ENCODE measurements at places on chromosomes 1 and 21.

DNA sequence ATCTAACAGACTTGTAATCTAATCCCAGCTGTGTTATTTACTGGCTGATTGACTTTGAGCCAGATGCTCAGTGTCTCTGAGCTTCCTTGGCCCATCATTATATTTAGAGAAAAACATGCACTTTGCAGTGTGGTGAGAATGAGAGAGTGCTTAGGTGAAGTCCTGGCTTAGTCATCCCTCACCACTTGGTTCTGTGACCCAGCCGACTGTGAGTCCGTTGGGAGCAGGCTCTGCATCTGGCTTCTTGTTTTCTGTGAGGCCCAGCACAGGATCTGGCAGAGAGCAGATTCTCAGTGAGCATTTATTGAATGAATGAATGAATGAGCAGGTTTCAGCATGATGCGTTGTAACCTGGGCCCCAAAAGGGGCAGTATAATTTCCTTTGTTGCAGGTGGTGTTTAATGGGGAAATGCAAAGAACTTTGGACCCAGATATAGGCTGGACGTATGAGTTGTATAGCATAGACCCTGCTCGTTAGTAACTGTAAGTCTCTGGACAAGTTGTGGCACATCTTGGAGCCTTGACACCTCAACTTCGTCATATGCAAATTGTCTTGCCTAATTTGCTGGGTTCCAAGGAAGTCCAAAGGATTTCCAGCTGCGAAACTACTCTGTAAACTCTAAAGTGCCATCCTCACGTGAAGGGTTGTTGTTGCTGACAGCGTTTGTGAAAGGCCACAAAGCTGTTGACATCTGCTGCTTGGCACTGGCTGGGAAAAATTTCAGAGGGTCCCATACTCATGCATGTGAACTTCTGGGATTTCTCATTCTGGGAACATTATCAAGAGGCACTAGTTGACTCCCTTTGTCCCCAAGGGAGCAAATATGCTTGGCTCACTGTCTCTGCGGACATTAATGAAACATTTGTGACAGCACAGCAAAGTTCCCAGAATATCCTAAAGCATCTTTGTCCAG is 138.8 kb upstream of the USP24 start:
- DNase-seq = no peak

DNA sequence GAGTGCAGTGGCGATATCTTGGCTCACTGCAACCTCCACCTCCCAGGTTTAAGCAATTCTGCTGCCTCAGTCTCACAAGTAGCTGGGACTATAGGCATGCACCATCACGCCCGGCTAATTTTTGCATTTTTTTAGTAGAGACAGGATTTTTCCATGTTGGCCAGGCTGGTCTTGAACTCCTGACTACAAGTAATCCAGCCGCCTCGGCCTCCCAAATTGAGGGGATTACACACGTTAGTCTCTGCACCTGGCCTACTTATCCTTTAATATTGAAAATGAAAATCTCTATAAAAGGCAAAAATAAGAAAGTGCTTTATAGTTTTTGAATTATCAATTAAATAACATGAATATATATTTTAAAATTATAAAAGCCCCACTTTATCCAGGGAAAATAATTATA is 190.6 kb downstream of the DPYD start:
- no peak for DNase-seq

DNA sequence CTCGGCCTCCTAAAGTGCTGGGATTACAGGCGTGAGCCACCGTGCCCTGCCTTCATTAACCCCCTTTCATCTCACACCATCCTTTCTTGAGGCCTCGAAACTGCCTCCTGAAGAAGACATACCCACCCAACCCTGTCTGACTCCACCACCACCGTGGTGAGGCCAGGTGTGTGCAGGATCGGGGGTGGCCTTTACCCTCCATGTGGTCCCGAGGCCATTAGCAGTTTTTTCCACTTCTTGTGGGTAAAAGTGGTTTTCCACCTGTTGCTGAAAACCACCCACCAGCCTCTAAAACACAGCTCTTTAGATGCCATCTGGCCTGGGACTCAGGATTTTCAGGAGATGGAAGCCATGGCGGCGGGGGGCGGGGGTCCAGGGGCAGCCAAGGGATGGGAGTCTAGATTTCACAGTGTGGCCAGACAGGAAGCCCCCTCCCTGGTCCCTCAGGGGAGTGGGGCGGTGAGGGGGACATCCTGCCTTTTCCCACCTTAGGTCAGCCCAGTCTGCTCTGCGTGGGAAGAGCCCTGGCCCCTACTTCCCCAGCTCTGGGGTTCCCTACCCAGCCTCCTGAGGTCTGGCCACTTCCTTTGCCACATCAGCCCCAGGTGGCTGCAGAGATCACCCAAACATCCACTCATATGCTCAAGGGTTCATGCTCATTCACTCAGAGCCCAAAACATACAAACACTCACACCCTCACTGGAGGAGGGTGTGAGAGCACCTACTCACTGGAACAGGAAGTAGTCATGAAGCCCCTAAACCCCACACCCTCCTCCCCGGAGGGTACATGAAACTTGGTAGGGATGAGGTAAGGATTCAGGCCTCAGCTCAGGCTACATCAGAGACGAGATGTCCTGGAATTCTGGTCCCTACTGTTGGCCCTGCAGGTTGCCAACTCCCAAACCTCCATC is 2.3 kb downstream of the FGR start:
- peak; percentile 33 for DNase-seq

- no peak for DNase-seq
These were observed 32.0 kb downstream of the CD34 start for GRCh38 chr1:207878939-207879338.

DNA sequence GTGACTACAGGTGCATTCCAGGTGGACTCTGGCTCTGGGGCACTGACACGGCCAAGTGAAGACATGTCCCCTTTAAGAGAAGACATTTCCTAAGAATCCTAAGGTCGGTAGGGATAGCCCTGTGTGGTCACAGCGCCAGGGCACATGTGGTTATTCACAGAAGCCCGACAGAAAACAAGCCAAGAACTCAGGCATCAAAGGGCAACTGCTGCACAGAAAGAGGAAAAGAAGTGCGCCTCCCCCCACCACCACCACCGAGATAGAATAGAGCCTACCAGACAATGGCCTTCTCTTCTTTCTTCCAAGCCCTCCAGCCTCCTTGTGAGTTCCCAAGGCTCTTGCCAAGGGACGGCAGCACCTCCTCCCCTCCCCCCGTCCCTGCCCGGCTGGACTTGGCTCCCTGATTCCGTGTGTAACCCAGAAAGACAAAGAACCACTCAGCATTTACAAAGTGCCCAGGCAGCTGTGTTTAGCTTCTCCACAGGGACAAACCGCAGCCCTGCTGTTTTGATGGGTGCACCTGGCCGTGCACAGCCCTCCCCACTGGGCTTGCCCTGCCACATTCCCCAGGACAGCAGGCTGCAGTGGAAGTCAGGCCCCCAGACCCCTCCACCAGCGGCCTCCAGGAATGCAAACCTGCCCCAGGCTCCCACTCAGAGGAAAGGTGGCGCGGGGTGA is 30.2 kb downstream of the TMPRSS2 start:
- no peak for DNase-seq

DNA sequence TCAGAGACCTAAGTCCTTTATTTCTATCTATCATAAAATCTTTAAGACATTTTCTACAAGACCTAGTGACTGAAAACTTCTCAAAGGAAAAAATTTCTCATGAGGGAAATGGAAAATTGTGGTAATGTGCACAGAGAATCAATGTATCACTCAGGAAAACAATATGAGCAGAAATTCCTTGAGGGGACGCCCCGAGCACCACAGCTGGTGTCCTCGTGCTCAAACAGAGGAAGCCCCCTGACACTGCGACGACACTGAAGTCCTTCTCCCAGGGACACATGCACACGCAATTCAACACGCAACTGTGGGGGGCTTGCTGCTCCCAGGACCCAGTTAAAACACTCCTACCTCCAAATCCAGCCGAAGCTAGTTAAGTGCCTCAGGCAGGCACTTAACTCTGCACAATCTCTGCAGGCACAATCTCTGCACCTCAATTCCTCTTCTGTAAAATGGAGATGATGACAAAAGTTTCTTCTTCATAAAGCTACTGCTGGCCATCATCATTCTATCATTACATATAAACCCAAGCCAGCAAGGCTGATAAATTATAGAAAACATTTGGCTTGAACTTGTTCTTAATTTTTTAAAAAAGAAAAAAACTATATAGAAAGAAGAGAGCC is 16.0 kb downstream of the ZBTB17 start:
- DNase-seq = no peak

DNA sequence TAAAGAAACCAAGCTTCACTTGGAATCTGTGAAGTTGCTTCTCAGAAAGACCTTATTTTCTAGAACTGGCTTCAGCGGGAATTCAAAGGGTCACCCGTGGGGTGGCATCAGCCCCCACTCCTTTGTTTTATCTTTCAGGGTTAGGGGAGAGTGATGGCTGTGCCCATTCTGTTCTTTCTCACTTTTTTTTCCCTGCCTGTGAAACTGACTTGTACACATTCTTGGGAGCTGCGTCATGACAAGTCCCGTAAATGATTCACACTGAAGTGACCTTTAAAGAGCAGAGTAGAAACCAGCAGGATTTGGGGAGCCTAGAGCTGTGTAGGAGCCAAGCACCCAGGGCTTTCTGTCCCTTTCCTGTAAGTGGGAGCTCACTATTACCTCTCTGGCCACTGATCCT is 43.8 kb downstream of the SLC44A3 start:
- DNase-seq = no peak

GRCh38 chr1:219398815-219399396 is 214.0 kb downstream of the ZC3H11B start:
- DNase-seq = no peak

DNA sequence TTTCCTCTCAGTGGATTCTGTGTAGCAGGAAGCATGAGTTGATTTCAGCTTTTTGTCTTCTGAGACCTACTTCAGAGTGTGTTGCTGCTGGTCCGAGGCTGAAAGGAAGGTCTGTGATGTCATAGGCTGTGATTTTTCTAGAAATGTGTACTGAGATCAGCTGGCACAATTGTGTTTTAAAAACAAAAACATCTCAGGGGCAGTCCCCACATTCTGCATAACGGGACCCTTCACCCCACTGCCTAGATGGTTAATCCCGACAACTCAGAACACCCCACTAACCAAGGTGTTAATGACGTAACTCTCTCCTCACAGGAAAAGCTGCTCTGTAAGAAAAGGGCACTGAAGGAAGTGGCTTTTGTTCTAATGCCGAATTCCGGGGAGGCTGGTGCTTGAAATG is 59.8 kb upstream of the PPP2R5A start:
- no peak for DNase-seq

GRCh38 chr1:23366598-23366997 is 3.0 kb downstream of the ZNF436 start:
- no peak for DNase-seq

DNA sequence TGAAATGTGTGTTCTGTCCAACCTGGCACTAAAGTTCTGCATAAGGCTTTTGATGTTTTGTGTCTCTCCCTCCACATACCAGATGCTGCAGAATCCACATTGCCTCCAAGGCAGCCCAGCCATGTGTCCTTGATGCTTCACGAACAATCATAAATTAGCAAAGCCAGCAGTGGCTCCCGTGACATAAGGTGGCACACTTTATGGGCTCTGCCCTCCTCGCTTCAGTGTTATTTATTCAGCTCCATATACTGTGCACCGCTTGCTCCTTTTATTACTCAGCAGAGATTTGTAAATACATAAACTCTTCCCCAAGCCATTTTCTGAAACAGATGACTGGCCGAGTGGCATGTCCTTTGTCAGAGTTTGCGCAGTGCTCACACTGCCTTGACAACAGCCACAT is 112.8 kb upstream of the SLC35F3 start:
- no peak for DNase-seq

- DNase-seq = no peak
These were observed 31.3 kb downstream of the FCRL5 start for GRCh38 chr1:157521056-157521455.

DNA sequence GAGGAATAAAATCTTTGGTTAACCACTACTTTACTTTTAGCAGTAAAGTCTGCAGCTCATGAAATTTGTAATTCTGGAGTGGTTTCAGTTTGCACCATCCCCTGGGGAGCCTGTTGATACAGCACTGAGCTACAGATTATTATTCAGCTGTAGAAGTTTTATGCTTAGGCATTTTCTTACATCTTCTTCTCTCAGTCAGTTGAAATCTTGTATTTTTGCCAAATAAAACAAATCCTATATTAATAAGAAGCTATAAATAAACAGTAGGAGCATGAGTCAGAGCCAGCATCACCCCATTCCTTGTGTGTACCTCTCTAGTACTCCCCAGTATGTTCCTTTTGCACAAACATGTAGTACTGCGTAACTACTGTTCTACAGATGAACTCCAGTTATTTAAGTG is 118.9 kb downstream of the ATF6 start:
- DNase-seq = no peak

DNA sequence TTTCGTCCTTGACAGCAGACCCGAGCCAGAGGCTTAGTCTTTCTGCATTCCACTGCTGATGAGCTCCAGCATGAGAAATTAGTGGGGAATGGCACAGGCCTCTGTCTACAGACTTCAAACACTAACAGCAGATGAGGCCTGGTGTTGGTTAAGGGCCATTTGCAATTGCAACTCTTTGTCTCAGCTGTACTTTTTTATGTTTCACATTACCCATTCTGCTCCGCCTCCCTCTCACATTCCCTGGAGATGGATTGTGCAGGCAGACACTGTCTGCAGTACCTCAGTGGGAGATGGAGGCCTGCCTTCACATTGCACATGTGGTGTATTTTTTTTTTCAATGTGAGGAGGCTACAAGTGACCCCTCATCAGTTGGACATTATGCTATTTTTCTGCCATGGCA is 370.2 kb downstream of the DUSP10 start:
- no peak for DNase-seq

- no peak for DNase-seq
These were observed 281.4 kb downstream of the HHIPL2 start for GRCh38 chr1:222266223-222267196.

DNA sequence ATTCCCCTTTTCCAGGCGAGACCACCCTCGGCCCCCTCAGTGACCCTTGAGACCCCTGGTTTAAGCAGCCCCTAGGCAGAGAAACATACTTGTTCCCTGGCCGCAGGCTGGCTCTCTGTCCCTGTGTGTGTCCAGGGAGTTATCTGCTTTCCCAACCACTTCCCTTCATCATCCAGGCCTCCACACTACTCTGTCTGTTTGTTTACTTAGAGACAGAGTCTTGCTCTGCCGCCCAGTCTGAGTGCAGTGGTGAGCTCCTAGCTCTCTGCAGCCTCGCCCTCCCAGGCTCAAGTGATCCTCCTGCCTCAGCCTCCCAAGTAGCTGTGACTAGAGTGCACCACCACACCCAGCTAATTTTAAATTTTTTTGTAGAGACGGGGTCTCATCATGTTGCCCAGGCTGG is 5.8 kb upstream of the VWA1 start:
- no peak for DNase-seq

DNA sequence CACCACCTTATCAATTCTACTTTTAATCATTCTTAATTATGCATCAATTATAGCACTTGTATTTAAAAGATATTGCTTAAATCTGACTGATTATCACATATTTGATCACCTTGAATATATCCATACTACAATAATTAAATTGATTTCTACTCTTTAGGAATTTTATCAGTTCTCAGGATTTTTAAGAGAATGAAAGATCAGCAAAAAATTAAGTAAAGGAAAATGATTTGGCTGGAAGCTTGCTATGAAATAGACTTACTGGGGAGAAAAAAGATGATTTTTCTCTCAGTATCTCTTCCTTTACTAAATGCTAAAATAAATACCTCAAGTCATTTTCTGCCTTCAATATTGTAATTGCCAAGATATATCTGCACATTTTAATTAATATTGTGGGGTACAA is 848.6 kb downstream of the LTN1 start:
- DNase-seq = no peak

Data from activated CD8-positive, alpha-beta memory T cell treated with anti-CD3 and anti-CD28 coated beads for 1 hour (primary cell).